Inflammatory macrophage (primary cell): ENCODE measurements at places on chromosomes 3 and 15.

- DNase-seq: peak; percentile 46
These were observed 72.2 kb downstream of the KLHL25 start for GRCh38 chr15:85722374-85723152.

DNA sequence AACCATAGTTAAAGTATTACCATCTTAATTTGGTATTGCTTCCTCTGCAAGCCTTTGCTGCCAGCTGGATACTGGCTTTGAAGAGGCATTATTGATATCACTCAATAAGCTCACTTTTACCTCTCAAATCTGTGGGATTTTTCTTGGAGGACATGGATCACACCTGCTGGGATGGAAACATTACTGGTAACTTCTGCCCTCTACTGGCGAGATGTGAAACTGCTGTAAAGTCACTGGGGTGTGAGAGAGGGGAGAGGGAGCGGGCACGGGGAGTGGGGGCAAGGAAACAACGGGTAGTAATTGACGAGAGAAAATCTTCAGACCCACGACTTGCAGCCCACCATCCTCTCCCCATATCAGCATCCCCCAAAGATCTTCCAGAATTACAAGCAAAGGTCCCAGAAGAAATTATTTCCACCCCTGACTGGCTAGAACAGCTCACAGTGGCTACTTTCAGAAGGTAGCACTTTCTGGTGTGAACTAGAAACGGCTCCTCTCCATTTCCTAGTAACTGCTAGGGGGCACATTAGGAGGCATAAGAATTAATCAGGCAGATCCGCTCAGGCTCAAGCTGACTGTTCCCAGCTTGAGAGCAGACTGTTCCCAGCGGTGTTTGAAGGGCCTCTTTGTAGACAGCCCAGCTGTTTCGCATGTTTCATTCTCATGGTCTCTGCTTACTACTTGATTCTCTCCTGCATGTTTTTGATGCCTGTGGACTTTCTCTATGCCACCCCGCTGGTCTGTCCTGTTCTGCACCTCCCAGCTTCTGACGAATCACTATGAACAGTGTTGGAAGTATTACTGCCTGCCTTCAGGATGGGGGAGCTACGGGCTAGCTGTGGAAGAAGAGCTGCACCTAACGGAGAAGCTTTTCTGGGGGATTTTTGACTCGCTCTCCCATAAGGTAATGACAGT is 230.4 kb upstream of the CHRM5 start:
- DNase-seq: peak; percentile 17

DNA sequence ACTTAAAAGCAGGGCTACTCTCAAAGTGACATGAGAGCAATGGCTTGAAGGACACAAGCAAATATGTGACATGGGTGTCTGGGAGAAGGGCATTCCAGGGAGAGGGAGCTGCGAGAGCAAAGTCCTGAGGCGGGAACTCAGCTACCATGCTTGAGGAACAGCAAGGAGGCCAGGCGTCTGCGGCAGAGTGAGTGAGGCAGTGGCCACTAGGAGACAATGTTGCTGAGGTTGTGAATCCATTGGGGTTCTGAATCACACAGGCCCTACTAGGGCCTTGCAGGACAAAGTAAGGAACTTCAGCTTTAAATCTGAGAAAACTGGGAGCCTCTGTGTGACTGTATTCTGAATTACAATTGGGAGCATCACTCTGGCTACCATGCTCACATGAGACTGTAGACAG is 94.1 kb upstream of the PRICKLE2 start:
- no peak for DNase-seq

GRCh38 chr3:140023616-140024530 is 88.9 kb downstream of the CLSTN2 start:
- no peak for DNase-seq

GRCh38 chr3:37891227-37891626 is 29.5 kb downstream of the CTDSPL start:
- no peak for DNase-seq

DNA sequence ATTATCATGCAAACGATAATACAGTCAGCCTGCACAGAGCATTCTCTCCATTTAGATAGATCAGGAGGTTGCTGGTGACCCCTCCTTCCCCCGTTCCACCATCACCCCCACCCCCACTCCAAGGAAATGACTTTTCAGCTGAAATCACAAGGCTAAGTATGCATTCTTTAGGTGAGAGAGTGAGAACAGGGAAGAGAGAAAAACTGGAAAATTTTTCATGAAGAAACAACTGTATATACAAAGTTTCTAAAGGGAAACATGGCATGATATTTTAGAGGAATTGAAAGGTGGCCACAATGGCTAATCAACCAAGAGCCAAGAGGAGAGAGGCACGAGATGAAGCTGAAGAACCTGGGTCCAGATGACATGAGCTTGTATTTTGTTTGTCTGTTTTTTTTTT is 22.2 kb downstream of the BCL2A1 start:
- DNase-seq: no peak

DNA sequence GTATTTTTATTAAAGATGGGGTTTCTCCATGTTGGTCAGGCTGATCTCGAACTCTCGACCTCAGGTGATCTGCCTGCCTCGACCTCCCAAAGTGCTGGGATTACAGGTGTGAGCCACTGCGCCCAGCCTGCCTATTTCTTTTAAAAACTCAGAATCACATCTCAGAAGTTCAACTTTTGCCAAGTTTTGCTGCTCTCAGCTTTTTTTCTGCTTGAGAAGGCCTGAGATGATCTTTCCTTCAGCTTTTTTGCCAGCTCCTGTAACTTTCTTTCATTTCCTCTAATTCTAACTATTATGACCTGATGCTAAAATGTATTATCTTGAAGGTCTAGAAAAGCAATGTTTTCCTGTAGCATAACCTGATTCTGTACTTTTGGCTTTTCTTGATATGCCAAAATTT is 9.6 kb upstream of the EHHADH start:
- DNase-seq: no peak

- no peak for DNase-seq
These were observed 14.9 kb downstream of the ATXN7 start for GRCh38 chr3:63878394-63879060.

DNA sequence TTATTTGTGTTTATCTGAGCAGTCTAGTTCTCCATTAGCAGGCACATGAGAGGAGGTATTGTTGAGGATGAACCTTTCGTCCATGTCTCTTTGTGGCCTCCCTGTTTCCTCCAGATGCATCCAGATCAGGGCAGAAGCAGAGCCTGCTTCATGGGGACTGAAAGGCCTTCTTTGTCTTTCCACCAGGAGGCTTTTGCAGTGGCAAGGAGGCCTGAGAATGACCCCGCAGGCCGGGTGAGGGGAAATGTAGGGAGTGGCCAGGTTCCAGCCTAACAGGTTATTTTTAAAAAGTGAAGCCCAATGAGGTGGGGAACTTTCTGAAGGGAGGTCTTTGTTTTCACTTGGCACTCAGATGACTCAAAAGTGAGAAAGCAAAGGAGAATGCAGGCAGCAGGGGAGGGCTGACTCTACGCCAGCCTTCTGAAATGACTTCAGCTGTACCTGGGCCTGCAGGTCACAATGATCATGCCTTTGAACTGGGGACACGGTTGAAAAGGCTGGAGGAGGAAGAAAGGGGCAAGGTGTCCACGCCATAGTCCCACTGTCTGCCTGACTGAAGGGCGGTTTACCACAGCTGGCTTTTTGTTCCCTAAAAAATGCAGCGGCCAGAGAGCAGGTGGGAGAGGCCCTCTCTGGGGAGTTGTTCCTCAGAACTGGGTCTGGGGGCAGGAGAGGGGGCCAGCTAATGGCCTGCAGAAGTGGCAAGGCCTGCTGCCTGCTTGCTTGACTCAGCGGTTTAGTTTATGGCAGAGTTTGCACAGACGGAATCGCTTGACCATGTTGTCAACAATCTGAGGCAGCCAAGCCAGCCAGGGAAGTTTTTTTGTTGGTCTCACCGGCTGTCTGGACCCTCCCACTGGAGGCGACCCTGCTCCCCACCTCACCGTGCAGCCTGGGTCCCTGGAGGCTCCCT is 28.7 kb downstream of the CMTM7 start:
- peak; percentile 54 for DNase-seq

DNA sequence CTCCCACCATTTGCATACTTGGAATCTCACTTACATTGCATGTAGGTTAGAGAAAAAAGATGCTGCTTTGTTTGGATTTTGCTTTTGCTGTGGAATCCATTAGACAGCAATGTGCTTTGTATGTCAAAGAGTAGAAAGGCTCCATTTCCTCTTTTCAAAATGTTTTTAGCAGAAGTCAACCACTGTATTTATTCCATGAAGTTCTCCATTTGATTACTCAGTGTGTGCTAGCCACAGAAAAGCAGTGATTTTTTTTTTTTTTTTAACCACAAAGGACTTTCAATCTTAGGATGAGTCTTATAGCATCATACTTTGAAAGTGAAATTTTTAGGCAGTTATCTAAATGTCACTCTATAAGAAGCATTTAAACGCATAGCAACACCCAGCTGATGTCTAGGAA is 285.0 kb upstream of the ADAMTS9 start:
- no peak for DNase-seq

DNA sequence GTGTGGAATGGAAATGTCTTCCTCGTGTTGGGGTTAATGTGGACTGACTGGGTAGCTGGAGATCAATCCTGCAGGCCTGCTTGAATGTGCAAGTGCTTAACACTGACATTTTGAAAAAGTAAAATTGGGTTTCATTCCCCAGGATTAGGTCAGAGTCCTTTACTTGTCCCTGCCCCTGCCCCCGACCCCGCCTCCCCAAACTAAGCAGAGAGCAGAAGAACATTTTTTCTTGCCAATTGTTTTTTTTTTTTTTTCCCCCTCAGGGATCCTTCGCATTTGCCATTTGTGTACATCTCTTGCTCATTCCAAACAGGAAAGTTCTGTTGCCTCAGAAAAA is 147.0 kb upstream of the NR2F2 start:
- DNase-seq: no peak

GRCh38 chr3:6861625-6862000 is 698 bp downstream of the GRM7 start:
- no peak for DNase-seq

- peak; percentile 73 for DNase-seq
These were observed 87.8 kb upstream of the CTDSPL start for GRCh38 chr3:37773911-37774310.

DNA sequence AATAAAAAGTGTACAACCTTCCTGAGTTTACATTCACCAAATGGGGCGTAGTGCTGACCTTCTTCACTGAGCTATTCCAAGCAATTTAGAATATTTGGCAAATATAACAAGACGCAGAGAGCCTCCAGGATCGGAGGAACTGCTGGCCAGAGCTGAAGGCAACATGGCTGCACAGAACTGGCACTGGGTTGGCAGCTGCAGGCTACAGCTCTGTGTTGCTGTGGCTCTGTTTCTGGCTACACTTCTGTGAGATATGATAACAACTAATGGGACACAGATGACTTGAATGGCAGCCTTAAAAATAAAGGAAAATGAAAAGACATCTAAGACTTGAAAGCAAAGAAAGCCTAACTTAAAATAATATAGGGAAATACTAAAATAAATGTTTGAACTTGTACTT is 10.8 kb upstream of the SLC6A20 start:
- DNase-seq: no peak

- DNase-seq: no peak
These were observed 150.5 kb downstream of the NTRK3 start for GRCh38 chr15:88106074-88106473.

- DNase-seq: peak; percentile 69
These were observed 40.9 kb downstream of the ONECUT1 start for GRCh38 chr15:52749258-52749657.

GRCh38 chr3:115186351-115187148 is 39.5 kb upstream of the ZBTB20 start:
- DNase-seq: no peak

DNA sequence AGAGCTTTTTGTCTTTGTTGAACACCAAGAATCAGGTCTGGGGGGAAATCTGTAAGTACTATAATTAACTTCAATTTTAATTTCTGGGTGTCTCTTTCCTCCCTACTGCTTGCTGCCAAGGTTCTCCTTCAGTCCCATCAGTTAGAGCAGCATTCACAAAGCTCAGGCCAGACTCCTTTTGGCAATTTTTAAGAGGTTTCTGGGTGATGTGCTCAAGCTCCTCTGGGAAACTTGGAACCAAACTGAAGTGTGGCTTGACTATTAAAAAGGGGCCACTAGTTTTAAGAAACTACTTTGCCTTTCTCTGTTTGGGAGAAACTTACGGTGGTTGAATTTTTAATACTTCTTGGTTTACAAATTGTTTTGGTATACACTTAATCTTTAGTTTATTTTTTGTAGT is 227.7 kb upstream of the SOX2 start:
- no peak for DNase-seq

- DNase-seq: no peak
These were observed 33.8 kb downstream of the MUC4 start for GRCh38 chr3:195777975-195778374.

DNA sequence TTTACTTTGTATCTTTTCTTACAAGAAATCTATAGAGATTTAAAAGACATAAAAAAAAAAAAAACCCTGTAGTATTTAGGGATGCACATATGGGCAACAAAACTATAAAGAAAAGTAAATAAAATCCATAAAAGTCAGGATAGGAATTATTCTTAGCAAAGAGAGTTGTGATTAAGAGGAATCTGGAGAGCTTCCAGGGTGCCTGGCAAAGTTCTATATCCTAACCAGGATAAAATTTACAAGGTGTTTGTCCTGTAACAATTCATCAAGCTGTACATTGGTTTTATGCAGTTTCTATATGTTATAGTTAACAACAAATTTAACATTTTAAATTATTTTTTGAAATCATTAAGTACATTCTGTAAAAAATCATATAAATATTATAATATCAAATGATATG is 7.9 kb downstream of the SECISBP2L start:
- no peak for DNase-seq

- DNase-seq: no peak
These were observed 96.5 kb upstream of the PRR23E start for GRCh38 chr3:127096256-127097071.
